EL (cell line): ENCODE measurements at places on chromosomes 2 and 18.

DNA sequence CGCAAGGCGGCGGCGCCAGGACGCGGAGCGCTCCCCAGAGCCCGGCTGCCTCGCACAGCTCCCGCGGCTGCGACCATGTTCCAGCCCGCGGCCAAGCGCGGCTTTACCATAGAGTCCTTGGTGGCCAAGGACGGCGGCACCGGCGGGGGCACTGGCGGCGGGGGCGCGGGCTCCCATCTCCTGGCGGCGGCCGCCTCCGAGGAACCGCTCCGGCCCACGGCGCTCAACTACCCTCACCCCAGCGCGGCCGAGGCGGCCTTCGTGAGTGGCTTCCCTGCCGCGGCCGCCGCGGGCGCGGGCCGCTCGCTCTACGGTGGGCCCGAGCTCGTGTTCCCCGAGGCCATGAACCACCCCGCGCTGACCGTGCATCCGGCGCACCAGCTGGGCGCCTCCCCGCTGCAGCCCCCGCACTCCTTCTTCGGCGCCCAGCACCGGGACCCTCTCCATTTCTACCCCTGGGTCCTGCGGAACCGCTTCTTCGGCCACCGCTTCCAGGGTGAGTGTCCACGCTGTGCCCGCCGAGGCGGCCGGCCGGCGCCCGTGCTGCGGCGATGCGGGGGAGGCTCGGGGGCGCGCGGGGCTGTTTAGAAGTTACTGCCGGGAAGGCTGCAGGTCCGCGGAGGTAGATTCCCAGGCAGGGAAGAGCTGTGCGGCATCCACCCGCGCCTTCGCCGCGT is 696 bp downstream of the EMX1 start:
- DNase-seq: no peak

- DNase-seq: no peak
These were observed 31.4 kb downstream of the HEATR5B start for GRCh38 chr2:37052600-37053332.

GRCh38 chr2:204539019-204539385 is 6.3 kb upstream of the PARD3B start:
- DNase-seq: no peak

GRCh38 chr2:120919771-120920453 is 184.2 kb downstream of the GLI2 start:
- DNase-seq: peak; percentile 92

GRCh38 chr2:232592772-232593395 is 40.5 kb upstream of the EFHD1 start:
- DNase-seq: peak; percentile 54

- DNase-seq: no peak
These were observed 17.5 kb downstream of the SERTAD2 start for GRCh38 chr2:64635976-64636911.

- no peak for DNase-seq
These were observed 304.0 kb downstream of the MBD2 start for GRCh38 chr18:53920312-53921075.

DNA sequence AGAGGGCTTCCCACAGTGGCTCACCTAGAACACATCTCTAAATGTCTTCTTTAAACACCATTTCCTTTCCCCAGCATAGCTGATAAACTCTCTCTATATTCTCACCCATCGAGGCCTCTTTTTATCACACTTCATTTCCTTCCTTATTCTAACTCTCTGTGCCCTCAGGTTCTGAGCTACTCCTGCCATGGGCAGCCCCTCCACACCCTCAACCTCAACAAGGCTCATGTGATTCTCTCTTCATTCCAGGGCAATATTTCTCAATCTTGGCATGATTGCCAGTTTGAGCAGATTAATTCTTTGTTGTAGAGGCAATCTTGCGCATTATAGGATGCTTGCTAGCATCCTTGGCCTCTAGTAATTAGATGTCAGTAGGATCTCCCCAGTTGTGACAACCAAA is 999.1 kb downstream of the TSN start:
- DNase-seq: no peak

DNA sequence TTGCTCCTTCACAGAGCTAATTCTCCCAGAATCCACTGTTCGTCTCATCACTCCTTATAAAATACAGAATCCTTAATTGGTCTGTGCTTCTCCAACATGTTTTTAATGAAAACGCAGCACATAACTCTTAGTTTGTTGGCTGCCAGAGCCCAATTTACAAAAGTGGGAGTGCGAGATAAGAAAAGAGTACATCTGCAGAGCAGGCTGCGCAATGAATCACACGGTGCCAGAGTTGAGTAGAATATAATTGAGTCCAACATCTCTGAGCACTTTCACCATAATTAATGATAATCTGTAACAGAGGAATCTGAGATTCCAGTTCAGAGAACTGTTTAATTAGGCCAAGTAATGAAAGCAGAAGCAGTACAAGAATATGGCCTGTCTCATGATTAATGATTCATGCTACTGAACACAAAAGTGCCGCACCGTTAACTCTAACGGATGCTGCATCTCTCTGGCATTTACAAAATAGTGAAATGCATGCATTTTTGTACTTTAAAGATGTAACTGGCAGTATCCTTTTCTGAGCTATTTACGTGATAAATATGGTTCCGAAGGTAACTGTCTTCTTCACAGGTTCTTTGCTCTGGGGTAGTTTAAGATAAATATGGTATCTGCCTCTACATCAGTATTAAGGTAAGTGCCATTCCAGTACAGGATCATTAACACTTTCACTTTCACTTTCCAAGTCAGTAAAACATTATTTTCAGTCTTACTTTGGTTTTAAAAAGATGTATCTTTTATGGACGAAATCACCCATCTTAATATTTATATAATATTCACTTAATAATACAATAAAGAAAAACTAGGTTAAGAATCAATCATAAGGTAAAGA is 785.6 kb downstream of the NR4A2 start:
- no peak for DNase-seq

- no peak for DNase-seq
These were observed 290.9 kb upstream of the SIX2 start for GRCh38 chr2:45300026-45300750.

DNA sequence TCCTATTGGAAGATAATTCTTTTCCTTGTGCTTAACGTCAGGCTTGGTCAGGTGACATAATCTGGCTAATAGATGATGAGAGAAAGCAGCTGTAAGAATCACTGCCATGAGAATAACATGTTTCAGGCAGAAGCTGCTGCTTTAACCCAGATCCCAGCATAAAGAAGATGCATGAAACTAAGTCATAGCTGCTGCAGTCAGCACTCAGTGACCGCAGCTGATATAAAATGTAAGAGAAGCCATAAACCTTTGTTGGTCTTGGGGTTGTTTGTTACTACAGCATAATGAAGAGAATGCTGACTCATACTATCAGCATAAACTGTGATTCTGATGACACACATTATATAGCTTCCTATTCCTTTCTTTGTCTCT is 274.3 kb upstream of the TRIB2 start:
- DNase-seq: peak; percentile 19

DNA sequence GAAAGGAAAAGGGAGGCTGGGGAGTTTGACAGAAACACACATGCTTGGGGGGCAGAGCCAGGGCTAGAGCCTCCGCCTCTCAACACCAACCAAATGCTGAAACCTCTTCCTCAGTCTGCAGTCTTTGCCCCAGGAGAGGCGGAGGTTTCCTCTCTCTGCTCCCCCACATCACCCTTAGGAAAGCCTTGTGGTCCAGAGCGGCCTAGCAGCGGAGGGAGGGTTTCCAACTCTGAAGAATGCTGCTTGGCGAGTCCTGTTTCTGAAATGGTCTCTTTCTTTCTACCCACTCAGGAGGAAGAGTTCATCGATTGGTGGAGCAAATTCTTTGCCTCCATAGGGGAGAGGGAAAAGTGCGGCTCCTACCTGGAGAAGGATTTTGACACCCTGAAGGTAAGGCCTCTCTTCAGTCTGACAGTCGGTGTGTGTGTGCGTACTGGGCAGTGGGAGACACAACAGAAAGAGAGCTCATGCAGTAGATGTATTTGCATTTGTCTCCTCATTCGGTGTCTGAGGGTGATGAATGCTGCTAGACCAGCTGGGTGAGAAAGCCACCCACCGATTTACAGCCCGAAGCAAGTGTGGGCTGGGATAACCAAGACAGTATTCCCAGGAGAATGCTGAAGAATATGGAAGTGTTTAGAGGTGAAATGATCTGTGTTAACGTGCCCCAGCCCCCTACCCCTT is 190.5 kb downstream of the DYSF start:
- no peak for DNase-seq

GRCh38 chr18:49273241-49273880 is 187.1 kb downstream of the DYM start:
- peak; percentile 4 for DNase-seq

GRCh38 chr2:11482473-11483035 is 16.6 kb upstream of the E2F6 start:
- DNase-seq: no peak

GRCh38 chr2:155842103-155842502 is 490.4 kb downstream of the NR4A2 start:
- DNase-seq: no peak

DNA sequence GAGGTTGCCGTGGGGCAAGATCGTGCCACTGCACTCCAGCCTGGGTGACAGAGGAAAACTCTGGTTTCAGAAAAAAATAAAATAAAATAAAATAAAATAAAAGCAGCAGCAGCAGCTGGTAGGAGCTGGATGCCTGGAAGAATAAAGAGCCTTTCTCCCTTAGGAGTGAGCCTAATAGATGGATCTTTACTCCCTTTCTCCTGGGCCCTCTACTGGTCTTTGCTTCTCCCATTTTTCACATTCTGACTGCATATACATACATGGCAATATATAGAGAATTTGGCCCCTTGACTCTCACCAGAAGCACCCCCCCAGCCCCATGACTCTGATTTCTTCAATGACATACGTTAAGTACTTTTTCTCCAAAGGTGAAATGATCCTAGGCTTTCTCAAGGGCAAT is 9.8 kb upstream of the MALT1 start:
- DNase-seq: peak; percentile 33

GRCh38 chr2:141554810-141555209 is 576.0 kb downstream of the LRP1B start:
- peak; percentile 12 for DNase-seq

- no peak for DNase-seq
These were observed 203.8 kb upstream of the SH3BP4 start for GRCh38 chr2:234747833-234748559.

GRCh38 chr2:36530983-36531354 is 67.0 kb downstream of the FEZ2 start:
- DNase-seq: no peak

- DNase-seq: no peak
These were observed 226.5 kb upstream of the MMADHC start for GRCh38 chr2:149814049-149814448.

DNA sequence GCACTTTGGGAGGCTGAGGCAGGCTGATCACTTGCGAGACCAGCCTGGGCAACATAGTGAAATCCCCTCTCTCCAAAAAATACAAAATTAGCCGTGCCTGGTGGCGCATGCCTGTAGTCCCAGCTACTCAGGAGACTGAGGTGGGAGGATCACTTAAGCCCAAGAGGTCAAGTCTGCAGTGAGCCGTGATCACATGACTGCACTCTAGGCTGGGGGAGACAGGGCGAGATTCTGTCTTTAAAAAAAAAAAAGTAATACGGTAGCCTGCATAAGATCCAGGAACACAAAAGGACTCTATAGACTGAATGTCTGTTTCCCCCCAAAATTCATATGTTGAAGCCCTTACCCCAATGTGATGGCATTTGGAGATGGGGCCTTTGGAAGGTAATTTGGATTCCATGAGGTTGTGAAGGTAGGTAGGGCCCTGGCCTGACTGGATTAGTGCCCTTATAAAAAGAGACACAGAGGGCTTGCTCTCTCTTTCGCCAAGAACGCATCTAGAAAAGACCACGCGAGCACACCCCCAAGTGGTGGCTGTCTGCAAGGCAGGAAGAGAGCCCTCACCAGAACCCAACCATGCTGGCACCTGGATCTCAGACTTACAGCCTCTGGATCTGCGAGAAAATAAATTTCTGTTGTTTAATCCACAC is 17.0 kb downstream of the MBOAT2 start:
- DNase-seq: no peak

- no peak for DNase-seq
These were observed 56.1 kb downstream of the LTBP1 start for GRCh38 chr2:33002863-33003262.

DNA sequence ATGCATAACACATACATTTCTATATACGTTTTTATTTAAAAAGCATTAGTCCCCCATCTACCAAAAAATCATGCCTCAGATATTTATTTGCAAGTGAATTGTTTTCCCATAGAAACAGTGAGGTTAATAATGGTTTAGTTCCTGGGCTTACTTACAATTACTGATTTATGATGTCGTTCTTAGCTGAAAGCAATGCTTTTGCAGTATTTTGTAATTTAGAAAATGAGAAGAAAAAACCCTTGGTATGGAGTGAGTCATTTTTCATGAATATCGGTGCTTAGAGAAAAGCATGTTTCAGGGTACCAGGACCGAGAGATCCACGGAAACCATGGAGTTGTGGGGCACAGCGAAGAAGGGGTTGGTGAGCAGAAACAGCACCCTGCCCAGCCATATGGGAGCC is 12.0 kb upstream of the CDK15 start:
- DNase-seq: peak; percentile 36

GRCh38 chr18:37514953-37515352 is 50.6 kb downstream of the CELF4 start:
- DNase-seq: no peak

GRCh38 chr2:195543902-195544894 is 112.8 kb upstream of the SLC39A10 start:
- DNase-seq: peak; percentile 78

- DNase-seq: no peak
These were observed 635 bp downstream of the SETBP1 start for GRCh38 chr18:44681076-44681970.

DNA sequence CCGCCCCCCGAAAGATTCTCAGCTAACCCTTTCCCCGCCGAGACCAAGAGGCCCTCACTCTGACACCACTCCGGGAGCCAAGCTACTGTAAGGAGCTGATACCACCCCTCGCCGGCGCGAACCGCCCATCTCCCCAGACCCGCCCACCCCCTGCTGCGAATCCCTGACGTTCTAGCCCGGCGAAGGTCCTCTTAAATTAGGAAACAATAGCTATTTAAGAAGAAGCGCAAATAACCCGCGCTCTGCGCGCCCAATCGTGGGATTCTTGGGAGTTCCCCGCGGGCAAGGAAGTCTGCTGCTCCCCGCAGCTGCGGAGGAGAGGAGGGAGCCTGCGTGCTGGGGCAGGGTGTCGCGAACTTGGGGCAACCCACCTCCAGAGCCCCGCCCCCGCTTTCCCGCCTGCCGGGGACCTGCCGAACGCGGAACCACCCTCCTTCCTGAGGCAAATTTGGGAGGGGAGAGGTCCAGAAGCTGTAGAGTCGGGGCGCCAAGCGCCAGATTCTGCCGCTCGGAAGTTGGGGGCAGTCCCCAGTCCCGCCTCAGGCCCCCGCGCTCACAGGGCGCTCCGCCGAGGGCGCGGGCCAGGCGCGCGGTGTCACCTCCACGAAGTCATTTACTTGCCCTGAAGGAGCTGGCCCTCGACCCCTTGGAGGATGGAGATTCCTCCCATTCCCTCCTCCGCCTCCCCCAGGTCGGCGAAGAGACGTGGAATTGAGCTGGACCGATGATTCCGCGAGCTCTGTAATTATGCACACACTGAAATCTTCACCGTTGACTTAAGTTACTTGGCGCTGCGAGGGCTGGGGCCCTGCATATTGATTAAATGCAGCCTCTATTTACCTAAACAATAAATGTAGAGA is 8.4 kb upstream of the SP9 start:
- peak; percentile 40 for DNase-seq
